LHCN-M2 (cell line): ENCODE measurements at places on chromosomes 1 and 21. TPM values are rescaled to one million over a fixed set of nuclear protein-coding genes. Genes with fewer than 3 reads are reported as not detected.

DNA sequence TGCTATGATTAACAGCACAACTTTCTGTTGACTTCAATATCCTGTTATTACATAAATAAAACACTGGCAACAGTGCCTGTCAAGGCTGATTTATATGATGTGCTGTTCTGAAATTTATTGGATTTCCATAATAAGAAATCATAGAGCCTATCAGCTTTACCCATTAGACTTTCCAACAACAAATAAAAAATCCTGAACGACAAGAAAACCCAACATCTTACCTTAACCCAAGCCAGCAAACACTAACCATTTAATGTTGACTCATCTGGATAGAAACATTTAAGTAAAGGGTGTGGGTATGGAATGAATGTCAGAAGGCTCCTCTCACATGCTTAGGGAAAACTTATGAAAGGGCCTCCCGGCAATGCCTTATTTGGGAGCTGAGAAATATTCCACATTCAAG is 165.1 kb downstream of the SLC45A1 start:
- DNase-seq = no peak

DNA sequence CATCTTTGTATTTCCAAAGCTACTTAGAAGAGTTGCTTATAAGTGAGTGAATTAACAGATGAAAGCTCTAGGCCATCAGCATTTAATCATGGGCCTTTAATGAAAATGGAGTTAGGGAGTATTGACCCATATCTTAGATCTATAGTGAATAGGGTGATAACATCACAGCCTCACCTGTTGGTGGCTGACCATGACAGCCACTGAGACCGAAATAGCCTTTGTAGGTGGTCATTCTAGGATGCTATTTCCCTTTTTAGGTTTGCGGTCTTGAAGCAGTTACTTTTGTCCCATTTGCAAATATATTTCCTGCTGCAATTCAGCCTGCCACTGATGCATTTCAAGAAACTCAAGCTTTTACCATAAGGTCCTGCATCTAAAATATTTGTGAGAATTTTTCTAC is 410.1 kb upstream of the LYPLAL1 start:
- no peak for DNase-seq

DNA sequence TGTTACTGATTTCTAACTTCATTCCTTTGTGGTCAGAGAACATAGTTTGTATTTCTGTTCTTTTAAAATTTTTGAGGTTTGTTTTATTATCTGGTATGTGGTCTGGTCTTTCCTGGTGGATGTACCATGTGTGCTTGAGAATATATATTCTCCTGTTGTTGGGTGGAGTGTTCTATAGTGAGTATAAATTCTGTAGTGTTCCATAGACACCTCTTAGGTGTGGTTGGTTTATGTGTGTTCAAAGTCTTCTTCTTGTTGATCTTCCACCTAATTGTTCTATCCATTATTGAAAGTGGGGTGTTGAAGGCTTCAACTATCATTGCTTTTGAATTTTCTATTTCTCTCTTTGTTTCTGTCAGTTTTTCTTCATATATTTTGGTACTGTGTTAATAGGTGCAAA is 20.1 kb downstream of the PPP2R5A start:
- no peak for DNase-seq

- no peak for DNase-seq
Observed at GRCh38 chr1:171881442-171881841, 40.1 kb downstream of the DNM3 start.

DNA sequence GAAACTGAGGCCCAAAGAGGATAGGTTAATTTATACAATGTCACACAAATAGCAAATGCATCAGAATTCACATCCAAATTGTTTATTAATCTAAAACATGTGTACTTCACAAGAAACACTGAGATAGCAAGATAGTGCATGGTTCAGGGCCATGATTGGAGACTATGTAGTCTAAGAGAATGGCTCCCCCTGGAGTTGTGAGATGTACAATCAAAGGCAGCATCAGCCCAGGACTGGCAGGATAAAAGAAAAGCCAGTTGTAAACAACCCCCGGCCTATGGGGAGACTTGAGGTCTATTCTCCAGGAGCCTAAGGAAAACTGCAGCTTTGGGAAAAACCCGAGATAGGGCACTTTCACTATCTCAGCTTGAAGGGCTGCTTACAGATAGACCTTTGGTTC is 511.0 kb downstream of the OMA1 start:
- DNase-seq = no peak

IVL gene
- not detected in 2 replicates for total RNA-seq

CFAP45 gene
- 0.34 and 1.2 TPM in 2 replicates for total RNA-seq
